ENCODE measurements at places on chromosomes 7 and 10.
A peak's percentile ranks its signal among the peaks of the same experiment; 100 is the strongest.

DNA sequence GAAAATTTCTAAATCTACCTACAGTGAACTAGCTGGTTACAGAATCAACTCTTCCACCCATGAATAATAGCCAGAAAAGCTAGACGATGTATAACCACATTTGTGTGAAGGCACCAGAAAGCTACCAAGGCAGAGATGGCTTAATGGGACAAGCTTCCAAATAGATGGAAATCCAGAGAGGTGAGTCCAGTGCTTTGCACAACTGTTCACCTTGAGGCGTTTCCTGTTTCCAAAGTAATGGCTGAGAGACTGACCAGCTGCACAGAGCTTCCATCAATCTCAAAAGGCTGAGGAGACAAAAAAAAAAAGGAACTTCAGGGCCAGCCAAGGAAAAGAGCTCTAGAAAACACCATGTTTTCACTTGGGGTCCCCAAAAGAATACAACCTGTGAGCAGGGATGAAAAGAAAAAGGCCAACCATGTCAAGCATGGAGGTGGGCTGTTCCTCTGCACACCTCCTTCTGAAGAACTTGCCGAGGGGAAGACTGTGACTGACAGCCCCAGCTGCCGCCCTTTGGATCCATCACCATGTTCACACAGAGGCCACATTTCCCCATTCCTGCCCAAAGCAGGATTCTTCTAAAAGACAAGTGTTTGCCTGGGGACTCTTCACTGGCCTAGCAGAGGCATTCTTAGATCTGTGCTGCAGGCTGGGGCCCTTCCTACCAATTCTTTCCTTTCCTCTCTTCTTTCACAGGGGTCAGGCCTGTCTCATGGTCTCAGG lies 72.9 kb downstream of the ARHGAP21 start:
- no peak for DNase-seq

- no peak for DNase-seq
Measured at GRCh38 chr7:93194386-93194785, 31.9 kb downstream of the HEPACAM2 start.

DNA sequence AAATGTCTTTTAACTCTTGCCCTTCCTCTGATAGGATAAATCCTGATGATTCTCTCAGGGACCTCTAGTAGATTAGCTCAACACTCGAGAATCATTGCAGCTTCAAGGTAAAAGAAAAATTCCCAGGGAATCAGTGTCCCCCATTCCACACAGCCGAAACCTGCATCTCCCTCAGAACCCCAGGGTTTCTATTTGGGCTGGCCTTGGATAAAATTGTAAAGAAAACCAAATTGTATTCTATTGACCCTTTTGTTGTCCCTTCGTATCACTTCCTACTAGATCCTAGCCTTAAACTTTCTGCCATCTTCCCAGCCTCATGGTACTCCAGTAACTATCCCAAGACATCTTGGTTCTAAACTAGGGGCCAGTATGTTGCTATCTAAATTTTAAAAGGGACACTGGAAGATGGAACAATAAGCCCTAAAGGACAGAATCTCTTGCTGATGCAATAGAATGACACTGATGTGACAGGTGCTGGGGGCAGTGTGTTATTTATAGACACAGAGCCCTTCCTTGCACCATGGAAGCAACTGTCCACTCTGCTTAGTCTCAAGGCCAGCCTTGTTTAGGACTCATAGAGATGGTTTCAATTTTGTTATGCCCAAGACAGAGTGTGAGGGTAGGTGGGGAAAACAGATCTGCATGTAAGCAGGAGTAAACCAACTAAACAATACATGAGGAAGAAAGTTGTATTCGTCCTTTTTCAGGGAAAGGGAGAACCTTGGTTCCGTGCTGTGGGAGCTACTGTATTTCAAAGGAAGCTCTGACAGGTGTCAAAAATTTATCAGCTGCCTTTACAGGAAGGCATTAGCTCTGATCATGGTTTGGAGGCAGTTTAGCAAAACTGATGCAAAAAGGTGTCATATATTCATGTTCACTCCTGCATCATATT lies 7.6 kb downstream of the ASB15 start:
- no peak for DNase-seq

- no peak for DNase-seq
Measured at GRCh38 chr7:94630855-94631254, 25.1 kb downstream of the SGCE start.

DNA sequence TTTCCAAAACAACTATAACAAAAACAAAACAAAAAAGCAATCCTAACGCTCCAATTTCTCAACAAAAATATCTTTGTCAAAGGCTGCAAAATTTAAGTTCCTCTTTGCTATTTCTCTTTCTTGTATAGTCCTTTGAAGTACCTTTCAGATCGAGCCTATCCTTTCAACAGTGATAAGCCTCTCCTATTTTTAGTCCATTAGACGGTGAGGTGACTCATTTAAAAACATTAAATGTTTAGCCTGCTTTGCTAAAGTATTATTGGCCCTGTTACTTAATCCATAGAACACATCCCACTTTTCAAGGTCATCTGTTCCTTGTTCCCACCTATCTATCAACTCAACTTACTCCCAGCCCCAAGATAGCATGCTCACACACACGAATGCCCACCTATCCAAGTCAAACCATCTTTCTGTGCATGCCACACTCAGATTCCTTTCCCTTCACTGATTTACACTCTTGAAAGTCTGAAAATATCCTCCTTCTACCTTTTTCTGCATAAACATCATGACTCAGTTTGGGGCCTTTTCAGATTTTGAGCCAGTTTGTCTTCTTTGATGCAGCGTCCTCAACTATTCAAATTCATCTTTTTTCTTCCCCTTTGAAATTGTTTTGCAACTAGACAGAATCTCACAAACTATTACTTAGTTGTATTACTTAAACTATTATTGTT lies 224.9 kb upstream of the TMEM229A start:
- DNase-seq = no peak

DNA sequence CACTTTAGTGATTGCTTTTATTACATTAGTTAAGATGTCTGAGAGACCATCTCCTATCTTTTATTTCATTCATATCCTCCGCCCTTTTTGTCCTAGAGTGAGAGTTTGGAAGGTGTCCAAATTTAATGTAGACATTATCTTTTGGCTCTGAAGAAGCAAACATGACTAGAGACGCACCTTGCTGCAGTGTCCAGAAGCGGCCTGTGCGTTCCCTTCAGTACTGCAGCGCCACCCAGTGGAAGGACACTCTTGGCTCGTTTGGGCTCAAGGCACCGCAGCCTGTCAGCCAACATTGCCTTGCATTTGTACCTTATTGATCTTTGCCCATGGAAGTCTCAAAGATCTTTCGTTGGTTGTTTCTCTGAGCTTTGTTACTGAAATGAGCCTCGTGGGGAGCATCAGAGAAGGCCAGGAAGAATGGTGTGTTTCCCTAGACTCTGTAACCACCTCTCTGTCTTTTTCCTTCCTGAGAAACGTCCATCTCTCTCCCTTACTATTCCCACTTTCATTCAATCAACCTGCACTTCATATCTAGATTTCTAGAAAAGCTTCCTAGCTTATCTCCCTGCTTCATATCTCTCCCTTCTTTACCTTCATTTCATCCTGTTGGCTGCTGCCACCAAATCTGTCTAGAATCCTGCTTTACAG lies 10.4 kb upstream of the CLCN1 start:
- peak; percentile 69 for DNase-seq

DNA sequence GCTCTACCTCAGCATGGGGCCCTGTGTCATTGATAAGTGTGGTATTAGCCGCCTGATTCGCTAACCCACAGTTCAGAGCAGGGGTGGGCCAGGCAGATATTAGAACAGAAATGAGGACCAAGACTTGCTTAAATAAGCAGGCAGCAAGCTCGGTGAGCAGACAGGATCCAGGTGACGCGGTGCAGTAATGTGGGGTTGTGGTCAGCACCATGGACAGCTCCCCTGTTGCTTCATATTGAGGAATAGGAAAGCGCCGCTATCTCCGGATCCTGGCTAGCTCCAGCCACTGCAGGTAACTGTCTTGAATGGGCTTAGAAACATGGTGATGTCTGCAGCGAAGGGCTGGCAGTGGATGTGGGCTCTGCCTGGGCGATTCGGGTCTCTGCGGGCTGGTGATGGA lies 51.3 kb upstream of the GPR26 start:
- peak; percentile 20 for DNase-seq

- DNase-seq = no peak
Measured at GRCh38 chr7:38339953-38340819, 66.8 kb upstream of the TARP start.

GRCh38 chr10:101301111-101301731 lies 52.7 kb upstream of the BTRC start:
- peak; percentile 60 for DNase-seq

Measured in A549 (cell line).